ENCODE measurements at places on chromosomes 3 and 15.

DNA sequence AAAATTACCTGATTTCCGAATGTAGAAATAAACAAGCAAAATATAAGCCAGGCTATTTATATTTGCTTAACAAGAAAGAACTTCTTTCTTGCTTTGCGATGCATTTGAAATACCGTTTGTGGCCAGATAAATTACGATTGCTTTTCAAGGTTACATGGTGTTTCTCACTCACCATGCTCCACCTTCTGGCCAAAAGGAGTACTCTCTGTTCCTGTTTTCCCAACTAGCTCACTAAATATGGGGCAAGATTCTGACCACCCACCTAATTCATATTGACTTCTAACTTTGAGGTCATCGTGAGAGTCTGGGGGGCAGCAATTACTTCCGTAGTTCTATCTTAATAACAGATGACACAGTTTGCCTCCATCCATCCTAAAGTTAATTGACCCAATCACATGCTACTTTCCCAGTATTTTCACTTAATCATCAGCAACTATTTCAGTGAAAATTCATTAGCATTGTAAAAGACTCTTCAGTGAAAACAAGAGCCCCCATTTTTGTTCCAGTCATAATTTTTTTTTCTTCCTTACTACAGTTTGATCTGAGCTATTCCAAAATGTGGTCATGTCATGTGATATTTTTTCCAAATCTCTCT, 25.9 kb downstream of the ACP3 start:
- peak; percentile 61 for DNase-seq

- DNase-seq = no peak
These were observed 580.1 kb downstream of the ROBO2 start for GRCh38 chr3:77620009-77620408.

DNA sequence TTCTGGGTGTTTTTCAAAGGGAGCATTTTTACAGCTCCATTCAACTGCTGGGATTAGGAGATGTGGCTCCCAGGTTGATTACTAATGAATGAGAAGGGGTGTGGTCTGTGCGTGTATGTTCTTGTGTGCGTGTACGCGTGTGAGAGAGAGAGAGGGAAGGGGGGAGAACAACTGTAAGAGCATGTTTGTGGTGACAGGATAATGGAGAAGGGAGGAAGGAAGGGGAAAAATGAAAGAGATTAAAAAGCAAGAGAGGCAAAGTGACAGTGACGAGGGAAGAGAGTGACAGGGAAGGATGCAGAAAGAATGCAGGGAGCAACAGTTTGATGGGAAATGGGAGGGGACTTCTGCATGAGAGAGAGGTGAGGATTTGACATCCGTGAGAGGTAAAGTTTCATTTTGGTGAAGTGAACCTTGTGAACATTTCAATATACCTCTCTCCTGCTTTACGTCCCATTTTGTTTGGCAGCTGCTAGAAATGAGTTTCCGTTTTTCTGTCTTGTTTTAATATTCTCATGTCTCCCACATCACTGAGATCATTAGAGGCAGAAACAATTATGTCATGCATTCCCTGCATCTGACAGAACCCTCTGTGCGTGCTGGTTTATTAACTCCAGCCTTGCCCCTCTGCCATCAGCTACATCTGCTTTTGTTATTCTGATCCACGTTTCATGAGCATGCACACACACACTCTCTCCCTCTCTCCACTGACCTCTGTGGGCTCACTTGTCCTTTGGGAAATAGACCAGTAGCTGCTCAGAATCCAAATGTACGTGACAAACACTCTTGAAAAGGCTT, 161.6 kb downstream of the GAP43 start:
- DNase-seq = no peak

DNA sequence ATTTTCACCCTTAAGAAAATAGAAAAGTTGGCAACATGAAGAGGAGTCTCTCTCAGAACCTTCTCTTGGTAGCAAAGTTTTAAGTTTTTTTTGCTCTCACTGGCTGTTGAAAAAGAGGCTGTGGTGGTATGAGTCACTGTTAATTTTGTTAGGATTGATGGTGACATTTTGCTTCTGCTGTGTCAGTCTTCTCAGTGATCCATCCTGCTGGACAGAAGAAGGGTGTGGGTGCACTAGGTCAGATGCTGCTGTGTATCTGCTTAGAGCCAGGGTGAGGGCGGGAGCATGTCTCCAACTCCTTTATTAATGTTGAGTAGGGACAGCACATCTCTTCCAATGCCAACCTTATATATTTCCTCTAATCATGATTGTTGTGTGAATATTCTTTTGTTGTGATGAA, 369.5 kb downstream of the FEZF2 start:
- no peak for DNase-seq

- DNase-seq = no peak
These were observed 6.0 kb downstream of the RAB27A start for GRCh38 chr15:55283379-55284147.

- no peak for DNase-seq
These were observed 759 bp upstream of the TTBK2 start for GRCh38 chr15:42921342-42921731.

- DNase-seq = no peak
These were observed 57.6 kb downstream of the SETMAR start for GRCh38 chr3:4360817-4361216.

- no peak for DNase-seq
These were observed 28.5 kb upstream of the CLASP2 start for GRCh38 chr3:33746416-33747116.

GRCh38 chr3:96266395-96267190, 547.8 kb upstream of the EPHA6 start:
- DNase-seq = no peak

DNA sequence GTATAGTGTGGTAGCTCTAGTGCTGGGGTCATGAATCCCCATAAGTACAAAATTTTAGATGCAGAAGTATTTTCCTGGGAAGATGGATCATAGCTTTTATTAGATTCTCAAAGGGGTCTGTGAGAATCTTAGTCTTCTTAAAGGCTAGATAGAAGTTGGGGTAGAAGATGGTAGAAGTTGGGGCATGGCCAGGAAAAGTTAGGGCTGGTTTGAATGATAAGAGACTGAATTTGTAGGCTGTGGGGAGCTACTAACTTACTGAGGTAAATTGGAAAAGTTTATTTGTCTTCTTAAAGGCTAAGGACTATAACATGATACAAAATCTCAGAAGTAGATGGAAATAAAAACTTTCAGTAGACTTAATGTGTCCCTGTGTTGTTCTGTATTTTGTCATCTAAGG, 1.6 kb upstream of the UBE2Q2 start:
- DNase-seq = no peak

GRCh38 chr3:146543461-146544001, 876 bp downstream of the PLSCR1 start:
- no peak for DNase-seq

- DNase-seq = no peak
These were observed at the start of gene NUP210 for GRCh38 chr3:13420045-13420830. Gene NUP210 (minus strand): TSS chr3:13420322. CDS start chr3:13420226, 96 bp downstream.

DNA sequence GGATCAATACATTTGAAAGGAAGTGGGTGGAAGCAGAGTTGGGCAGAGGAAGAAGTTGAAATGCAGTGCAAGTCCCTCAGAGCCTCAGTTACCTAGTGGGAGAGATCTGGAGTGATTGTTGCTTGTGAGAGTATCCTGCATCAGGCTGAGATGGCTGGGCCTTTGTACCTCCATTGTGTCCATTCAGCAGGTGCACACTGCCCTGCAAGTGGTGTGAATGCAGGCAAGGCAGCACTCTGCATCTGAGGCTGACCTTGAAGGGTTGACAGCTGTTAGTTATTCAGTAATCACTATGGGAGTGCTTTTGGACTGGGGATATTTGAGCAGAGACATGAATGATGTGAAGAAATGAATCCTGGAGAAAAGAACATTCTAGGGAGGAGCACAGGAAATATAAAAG, 25.2 kb downstream of the ATP6V1A start:
- DNase-seq = no peak

DNA sequence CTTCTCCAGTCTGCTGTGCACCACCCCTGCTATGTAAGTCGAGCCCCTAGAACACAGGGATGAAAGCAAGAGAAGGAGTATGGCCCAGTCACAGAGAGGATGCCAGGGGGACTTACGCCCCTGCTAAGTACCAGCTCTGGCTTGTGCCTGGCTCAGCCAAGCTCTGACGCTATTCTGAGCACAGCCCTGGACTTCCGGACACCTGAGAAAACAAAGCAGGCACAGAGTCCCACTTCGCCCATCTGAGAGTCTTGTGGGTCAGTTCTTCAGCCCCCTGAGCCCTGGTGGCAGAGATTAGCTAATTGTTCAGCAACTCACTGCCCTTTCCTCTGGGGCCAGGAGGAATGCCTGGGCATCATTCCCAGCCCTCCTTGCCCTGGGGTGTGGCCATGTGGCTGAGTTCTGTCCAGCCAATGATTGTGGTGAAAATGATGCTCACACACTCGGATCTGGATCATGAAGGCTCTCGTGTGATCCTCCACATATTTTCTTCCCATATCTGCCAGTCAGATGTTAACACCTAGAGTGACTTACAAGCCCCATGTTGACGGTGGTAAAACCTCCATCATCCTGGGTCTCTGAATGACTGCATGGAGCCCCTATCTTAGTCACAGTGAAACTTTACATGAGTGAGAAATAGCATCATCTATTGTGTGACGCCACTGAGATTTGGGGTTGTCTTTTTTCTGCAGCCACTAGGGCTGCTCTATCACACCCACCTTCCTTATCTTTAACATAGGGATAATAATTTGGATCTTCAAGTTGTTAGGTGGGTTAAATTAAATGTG, 105.7 kb downstream of the TPRA1 start:
- DNase-seq = no peak

DNA sequence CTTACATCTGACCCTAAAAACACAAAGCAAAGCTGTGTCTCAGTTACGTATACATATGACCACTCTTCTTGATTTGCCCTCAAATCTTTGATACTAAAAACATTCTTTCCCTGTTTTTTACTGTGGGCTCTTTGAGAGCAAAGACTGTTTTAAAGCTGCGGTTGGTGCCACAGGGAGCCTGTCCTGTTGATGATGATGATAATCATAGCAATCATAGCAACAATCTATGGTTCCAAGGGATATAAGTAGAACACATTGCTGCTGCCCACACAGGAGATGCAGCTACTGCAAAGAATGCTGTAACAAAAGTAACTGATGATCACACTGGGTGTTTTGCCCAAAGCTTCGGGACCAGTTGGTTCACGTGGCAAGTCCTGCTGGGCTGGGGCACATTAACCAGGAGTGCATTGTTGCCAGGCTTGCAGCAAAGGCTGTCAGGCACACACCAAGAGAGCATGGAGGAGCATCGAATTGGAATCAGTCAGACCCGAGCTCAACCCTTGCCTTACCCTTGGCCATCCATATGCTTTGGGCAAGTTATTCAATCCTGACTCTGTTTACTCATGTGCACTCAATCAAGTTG, 131.4 kb upstream of the EIF1B start:
- DNase-seq = no peak

- DNase-seq = no peak
These were observed 67.5 kb upstream of the TSEN2 start for GRCh38 chr3:12416731-12417130.

- DNase-seq = peak; percentile 89
These were observed 17.3 kb downstream of the KPNA1 start for GRCh38 chr3:122497425-122497824.

DNA sequence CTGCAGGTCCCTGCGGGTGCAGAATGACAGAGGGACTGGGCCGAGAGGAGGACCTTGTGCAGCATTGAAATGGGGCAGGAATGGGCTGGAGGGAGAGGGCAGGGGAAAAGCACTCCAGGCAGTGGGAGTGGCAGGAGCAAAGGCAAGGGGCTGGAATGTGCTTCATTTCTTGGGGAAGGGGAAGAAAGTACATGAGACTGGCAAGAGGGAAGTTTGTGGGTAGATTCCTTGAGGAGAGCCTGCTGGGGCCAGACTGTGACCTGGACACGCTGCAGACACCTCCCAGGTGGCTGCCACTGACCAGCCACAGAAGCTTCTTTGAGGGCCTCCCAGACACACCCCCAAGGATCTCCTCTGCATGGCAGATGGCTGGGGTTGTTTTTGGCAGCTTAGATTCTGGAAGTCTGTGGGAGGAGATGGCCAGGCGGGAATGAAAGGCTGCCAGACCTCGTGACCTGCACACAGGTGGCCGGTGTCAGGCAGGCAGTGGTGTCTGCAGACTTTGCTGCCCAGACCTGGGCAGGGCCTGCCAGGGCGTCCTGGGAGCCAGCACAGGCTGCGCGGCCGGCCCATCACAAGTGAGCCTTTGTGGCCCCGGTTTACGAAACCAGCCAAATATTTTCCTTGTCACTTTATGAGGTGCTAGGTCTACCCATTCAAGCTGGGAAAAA, 53.1 kb downstream of the SPSB4 start:
- DNase-seq = no peak

DNA sequence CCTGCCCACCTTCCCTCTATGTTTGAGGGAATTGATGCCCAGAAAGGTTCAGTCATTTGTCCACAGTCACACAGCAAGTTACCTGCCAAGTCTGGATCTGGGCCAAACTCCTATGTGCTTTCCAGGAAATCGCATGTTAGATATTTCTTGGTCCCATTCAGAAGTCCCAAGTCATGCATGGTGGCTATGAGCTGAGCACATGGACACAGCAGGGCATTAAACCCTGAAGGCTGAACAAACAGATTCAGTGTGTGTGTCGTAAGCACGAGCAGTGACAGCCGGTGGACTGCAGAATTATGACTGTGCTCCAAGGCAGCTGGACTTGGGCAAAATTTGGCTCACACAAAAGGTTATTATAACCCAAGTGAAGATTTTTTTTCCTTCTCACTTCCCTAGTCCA, 11.4 kb upstream of the SLC6A6 start:
- peak; percentile 28 for DNase-seq

- DNase-seq = no peak
These were observed 94.9 kb downstream of the ERC2 start for GRCh38 chr3:56373386-56373785.

GRCh38 chr15:64596701-64597476, 136.5 kb downstream of the ZNF609 start:
- no peak for DNase-seq

GRCh38 chr3:25021816-25022215, 406.2 kb upstream of the RARB start:
- DNase-seq = peak; percentile 76

DNA sequence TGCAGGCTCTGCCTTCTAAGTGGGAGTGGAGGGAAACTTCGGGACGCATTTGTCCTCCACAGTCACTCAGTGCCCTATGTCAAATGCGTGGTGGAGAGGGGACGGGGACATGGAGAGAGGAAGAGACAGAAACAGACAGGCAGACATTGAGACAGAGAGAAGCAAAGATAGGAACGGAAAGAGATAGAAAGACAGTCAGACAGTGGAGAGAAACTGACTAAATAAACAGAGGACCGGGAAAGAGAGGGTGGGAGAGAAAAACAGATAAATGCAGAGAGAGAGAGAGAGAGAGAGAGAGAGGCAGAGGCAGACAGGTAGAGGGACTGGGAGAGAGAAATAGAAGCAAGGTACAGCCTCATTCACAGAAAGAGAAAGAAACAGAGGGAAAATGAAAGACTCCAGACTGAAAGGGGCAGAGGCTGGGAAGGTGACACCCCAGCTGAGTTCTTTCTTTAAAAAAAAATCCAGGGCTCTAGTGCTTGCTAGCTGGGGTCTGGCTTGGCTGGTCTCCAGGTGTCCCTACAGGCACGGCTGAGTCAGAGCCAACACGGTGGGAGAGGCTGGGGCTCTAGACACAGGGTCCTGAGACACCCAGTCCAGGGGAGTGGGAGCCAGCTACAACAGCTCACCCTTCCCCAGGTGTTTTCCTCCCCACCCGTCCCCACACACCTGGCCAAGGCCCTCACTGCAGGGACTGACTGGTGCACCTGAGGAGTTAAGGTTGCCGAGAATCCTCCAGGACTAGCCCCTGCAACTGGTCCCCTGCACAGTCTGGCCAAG, 506.1 kb upstream of the PROK2 start:
- no peak for DNase-seq
